Nucleus accumbens (tissue), 56 donors: ENCODE measurements at places on chromosomes 6 and 20.

GRCh38 chr20:63014710-63015109, 7.9 kb upstream of the BHLHE23 start:
- no peak for DNase-seq

DNA sequence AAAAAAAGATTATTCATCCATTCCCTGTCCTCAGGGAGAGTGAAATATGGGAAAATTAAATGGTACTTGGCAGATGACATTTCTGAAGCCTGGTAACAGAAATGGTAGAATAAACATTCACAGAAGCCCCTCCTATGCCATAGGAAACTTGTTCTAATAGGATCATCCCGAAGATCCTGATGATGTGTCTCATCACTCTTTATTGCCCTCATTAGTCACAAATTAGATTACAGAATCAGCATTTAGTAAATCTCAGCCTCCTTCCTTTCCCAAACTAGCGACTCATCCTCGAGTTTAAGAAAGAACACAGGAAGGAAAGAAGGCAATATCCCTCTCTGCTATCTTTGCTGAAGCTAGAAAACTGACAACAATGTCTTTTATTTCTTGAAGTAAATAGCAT, 154.4 kb downstream of the TMEM200A start:
- DNase-seq, result no peak

- DNase-seq, result no peak
Observed at GRCh38 chr6:14652536-14652935, 535.0 kb downstream of the CD83 start.

DNA sequence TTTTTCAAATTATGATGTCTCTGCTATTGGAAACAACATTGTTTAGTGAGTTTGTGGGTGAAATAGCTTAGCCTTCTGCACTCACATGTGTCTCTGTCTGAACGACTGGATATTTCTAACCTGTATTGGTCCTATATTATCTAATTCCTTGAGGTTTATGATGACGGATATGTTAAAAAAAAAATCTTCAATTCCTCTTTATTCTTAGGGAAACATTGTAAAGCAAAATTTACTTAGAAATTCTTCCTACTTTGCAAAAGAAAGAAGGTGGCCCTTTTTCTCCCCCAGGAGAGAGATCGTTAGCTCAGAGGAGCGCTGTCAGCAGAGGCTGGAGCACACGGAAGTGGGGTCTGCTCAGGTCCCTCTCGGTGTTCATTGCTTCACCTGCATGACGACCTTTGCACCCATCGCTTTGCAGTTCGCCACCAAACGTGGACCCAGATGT, 149.8 kb downstream of the ZDHHC14 start:
- no peak for DNase-seq

- DNase-seq, result no peak
Observed at GRCh38 chr6:36099869-36100483, 30.3 kb upstream of the MAPK13 start.

GRCh38 chr6:144352331-144352730, 67.2 kb downstream of the UTRN start:
- DNase-seq, result no peak

DNA sequence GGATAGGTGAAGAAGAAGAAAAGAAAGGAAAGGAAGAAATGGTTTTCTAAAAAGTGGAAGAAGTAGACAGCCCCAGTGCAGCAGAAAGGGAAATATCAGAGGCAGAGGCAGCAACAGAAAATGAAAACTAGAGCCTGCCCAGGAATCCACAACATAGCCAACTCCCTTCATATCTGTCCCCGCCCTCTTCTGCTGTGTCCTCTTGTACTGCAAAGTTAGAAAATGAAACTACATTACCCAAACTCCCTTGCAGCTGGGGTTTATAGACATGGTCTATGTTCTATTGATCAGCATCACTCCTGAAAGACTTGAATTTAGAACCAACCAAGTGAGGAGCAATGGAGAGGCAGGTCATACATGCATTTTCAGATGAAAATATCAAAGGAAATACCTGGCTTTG, 200.5 kb upstream of the PHACTR1 start:
- DNase-seq, result no peak

DNA sequence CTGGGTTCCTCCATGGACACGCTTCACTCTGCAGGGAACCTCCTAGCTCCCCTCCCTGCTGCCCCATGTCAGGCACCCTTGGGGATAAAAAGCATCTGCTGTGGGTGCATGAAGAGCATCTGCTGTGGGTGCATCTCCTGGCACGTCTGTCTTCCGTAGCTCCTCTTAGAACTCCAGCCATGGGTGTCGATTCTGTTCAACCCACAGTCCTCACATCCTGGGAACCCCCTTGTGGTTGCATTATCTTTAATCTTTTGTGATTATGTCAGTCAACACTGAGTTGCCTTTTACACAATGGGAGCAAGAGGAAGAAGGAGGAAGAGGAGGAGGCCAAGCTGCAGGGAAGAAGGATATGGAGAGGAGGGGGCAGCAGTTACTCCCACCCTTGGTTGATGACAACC, 24.1 kb upstream of the CCR6 start:
- DNase-seq, result no peak

DNA sequence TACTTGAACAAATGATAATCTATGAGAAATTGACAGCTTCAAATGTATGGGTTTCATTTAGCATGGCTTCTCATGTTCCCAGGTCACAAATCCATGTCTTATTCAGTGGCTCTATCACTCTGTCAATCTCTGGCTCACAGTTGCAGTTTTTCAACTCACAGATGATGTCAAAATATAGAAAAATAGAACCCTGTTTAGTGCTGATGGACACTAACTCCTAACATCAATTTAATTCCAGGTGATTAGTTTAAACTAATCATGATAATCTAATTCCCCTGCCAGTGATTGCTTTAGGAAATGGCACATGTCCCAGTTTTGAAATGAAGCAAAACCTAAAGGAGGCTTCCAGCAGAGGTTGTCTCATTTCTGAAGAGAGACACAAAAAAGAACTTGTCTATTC, 13.0 kb downstream of the KHDC1 start:
- no peak for DNase-seq

GRCh38 chr6:20755631-20756030, 221.4 kb downstream of the CDKAL1 start:
- no peak for DNase-seq

DNA sequence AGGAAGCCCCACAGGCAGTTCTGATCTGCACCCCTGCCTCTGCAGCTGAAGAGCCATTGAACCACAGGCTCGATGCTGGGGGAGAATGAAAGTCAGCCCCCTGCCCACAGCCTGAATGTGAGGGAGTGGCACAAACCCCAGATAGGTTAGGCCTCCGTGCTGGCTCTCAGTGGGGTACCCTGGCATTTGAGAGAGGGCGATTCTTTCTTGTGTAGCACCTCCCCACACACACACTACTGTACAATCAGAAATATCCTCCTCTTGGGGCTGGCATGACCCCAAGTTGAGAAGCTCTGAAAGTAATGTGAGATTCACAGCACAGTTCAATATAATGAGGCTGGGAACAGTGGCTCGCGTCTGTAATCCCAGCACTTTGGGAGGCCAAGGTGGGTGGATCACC, 17.9 kb downstream of the TTBK1 start:
- DNase-seq, result no peak
